Muscle of arm (tissue), 14 donors: ENCODE measurements at places on chromosomes 7 and 10.
A peak's percentile ranks its signal among the peaks of the same experiment; 100 is the strongest.

DNA sequence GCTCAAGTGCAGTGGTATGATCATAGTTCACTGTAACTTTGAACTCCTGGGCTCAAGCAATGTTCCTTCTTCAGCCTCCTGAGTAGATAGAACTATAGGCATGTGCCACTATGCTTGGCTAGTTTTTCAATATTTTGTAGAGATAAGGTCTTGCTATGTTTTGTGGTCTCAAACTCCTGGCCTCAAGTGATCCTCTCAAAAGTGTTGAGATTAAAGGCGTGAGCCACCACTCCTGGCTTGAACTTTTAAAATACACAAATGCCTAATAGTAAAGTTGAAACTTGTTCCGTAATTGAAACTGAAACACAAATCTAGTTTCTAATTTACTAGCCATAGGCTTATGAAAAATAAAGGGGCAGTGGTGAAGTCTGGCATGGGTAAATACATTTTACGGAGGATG is 65.7 kb downstream of the AP3M1 start:
- DNase-seq: no peak

DNA sequence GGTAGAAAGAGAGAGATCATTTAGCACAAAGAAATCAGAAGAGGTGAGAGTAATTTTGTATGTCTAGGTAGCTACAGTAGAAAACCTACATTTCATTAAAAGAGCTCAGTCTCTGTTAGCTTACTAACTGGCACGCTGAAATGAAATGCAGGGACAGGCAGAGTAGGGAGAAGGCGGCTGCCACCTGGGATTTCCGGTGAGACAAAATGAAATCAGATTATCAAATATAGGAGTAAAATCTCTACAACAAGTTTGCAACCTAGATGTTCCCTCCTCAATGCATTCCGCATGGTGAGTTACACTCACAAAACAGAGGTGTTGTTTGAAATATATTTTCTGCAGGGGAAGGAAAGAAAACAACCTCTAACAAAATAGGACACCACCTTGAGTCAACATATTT is 55.9 kb downstream of the VOPP1 start:
- no peak for DNase-seq

DNA sequence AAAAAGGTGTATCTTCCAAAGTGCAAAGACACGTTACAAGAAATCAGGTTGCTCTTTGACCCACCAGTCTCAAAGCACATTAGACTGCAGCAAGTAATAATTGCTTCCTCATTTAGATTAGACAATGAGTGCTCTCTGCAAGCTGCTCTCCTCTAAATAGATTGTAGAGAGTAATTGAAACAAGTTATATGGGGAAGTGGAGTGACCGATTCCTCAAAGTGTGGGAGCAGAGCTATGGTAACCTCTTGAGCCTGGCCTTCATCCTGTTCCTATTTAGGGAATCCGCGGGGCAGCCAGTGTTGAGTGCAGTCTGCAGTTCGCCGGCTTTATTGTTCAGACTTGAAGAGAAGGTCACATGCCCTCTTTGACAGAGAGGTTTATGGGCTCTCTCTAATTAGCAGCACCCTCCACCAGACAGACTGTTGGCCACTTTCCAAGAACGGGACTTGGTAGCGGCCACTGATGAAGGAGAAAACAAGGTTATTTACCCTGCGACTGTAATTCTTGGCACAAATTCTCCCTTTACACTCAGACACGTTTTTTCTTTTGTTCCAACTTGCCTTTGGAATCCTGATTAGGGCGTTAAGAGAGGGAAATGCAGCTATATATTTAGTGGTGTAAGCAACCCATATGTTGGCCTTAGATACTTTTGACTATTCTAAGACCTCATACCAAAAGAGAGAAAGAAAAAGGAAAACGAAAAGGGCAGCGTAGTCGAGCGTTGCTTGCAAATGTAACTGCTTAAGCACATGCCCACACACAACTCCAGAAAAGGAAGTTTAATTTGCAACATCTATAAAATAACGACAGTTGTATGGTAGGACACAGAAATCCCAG is 107.5 kb downstream of the REEP3 start:
- peak; percentile 69 for DNase-seq

DNA sequence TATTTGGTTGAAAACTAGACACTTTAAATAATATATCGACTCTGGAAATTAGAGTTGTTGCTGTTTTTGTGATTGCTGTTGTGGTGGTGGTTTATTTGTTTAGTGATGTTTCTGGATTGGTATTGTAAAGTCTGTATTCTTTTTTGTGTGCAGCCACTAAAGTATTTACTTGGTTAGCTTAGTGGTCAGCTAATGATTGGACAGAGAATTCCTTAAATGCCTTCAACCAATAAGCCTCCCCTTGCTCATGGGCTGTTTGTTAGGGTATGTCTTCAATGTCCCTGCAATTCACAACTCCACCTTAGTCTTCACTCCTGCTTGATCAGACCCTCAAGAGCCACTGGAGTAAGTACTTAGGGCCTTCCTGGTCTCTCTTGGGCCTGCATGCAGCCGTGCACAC is 71.0 kb downstream of the PAXIP1 start:
- no peak for DNase-seq

- no peak for DNase-seq
Observed at GRCh38 chr7:80440883-80441282, 71.0 kb downstream of the GNAT3 start.
